ENCODE measurements at places on chromosomes 1 and 21.
A peak's percentile ranks its signal among the peaks of the same experiment; 100 is the strongest.

DNA sequence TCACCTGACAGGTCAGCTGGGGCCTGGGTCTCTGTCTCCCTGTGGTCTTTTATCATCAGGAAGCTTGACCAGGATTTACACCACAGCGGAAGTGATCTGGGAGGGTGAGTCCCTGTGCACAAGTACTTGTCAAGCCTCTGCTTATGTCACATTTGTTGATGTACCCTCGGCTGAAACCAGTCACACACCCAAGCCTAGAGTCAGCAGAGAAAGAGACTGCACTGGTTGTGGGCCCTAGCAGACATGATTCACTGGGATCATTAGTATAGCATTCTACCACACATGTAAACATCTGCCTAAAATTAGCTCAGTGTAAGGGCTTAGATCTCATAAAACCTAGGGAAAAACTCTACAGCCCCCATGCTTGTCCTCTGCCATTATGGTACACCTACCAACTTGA lies 79.3 kb upstream of the LAMC2 start:
- no peak for DNase-seq

DNA sequence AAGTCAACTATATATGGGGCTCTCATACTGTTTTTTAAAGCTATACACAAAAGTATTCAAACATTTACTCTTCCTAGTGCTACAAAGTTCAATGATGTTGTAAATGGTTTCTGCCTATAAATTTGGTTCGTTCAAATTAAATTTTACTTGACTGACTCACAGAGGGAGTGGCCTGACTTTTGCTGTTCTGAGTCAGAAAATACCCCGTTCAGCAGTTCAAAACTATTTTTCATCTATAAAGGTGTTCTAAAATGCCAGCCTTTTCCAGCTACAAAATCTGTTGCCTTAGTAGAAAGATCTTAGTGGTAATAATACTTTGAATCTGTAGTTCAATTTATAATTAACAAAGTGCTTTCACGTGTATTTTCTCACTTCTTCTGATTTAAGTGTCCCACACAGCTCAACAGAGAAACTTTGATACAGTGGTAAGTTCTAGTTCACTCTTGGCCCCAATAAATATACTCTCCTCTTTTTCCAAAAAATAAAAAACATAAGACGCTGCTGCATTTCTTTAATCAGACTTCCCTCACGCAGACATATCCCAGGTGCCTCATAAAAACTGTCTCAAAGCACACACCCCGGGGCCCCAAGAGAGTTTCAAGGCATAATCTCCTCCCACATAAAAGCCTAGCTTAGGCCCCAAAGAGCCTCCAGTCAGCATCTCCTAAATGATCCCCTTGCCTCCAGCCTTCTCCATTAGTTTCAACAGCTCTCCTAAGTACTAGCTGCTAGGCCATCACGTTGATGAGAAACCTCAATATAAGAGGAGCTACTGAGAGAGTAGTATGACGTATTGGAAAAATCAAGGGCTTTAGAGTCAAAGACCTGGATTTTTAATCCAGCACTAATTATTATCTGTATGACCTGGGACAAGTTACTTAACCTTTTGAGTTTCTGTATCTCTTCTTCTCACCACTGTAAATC lies 3.2 kb downstream of the PTP4A2 start:
- DNase-seq = peak; percentile 93

DNA sequence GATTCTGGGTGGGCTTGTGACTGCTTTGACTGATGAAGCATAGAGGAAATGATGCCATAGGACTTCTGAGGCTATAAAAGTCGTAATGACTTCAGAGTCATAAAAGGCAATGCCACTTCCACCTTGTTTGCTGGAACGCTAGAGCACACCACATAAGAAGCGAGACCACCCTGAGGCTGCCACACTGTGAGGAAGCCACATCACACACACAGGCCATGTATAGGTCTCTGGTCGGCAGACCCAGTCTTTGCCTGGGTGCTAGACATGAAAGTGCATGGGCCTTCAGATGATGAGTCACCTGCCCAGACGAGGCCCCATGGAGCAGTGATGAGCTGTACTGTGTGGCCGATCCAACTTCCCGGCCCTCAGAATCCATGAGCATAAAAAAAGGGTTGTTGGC lies 14.2 kb upstream of the KANK4 start:
- no peak for DNase-seq

GRCh38 chr1:115173151-115173550 lies 83.8 kb upstream of the TSPAN2 start:
- DNase-seq = no peak

GRCh38 chr1:233962878-233963277 lies 58.4 kb downstream of the SLC35F3 start:
- DNase-seq = no peak

- no peak for DNase-seq
Observed at GRCh38 chr21:44681861-44682579, at the start of gene KRTAP12-1. KRTAP12-1 (minus strand) TSS chr21:44682163; CDS start chr21:44682123, 40 bp downstream.
